ENCODE measurements at places on chromosomes 3 and 15. TPM values are rescaled to one million over a fixed set of nuclear protein-coding genes. Genes with fewer than 3 reads are reported as not detected.

GRCh38 chr3:8317661-8318649, 183.7 kb upstream of the LMCD1 start:
- H3K27ac ChIP-seq: no peak overlapping the region
- no peak for DNase-seq
- peaks cover 10% of the 10 kb centered on the region for H3K4me1 ChIP-seq
- no peaks in the 10 kb centered on the region for H3K27me3 ChIP-seq
- H3K4me3 ChIP-seq: no peak overlapping the region

GRCh38 chr3:138032567-138032966, 22.6 kb downstream of the CLDN18 start:
- H3K4me3 ChIP-seq: no peak overlapping the region
- no peak for DNase-seq
- no peaks in the 10 kb centered on the region for H3K36me3 ChIP-seq

DNA sequence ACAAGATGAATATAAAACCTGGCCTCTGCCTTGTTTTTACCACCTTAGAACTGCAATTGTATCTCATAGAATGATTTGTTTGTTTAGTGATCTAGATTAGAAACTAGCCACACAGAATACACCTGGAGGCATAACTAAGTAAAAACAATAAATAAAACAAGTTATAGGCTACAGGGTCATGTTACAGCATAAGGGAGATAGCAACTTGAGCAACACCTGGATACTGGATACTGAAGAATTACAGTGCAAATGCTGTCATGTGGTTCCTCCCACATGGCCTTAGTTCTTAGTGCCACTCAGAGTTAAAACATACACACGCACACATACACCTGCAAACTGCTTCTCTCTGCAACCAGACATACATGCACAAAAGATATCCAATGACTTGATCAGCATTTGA, 563.4 kb upstream of the DPPA4 start:
- DNase-seq: no peak
- no peaks in the 10 kb centered on the region for H3K4me1 ChIP-seq
- no peaks in the 10 kb centered on the region for H3K36me3 ChIP-seq
- no peak overlapping the region for H3K27ac ChIP-seq

DNA sequence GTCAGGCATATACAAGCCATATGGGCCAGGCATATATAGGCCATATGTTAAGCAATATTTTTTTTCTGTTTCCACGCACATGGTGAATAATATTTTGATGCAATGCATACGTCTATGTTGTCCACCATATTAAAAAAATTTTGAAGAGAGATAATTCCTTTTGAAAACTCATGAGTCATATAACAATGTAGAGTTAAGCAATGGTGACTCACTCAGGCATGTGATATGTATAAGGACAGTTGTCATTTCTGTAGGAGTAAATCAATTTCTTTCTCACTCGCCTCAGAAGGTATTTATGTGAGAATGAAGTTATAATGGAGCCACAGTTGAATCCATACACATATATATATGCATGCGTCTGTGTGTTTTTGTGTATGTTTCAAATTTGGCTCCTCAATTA, 272.6 kb downstream of the EPHA3 start:
- H3K27ac ChIP-seq: no peak overlapping the region
- H3K4me3 ChIP-seq: no peak overlapping the region
- H3K4me1 ChIP-seq: peaks cover 7% of the 10 kb centered on the region

The STAB1 gene
- total RNA-seq: 2.2 TPM

Measured in cardiac muscle cell (in vitro differentiated cells and primary cell).